ENCODE measurements at places on chromosomes 2 and 18. TPM values are rescaled to one million over a fixed set of nuclear protein-coding genes. Genes with fewer than 3 reads are reported as not detected.

DNA sequence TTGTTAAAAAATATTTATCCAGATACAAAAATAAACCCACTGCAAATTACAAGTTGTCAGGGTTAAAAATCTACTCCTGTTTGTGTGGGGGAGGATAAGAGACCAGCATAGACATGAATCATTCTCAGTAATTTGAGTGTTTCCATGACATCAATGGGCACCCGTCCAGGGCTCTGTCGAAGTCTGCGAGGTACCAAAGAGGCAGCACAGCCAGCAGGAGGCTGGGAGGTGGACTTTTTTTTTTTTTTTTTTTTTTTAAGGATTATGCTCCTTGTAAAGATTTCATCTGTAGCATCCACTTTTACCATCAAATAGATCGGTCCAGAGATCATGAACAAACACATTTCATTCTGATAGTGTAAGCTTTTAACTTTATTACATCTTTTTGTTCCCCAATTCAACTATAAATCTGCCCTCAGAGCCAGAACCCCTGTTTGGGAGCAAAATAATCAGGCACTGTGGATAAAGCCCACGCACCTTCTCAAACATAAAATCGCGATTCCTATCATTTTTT is 182.0 kb downstream of the TCF4 start:
- no peak for DNase-seq
- no peaks in the 10 kb centered on the region for H3K36me3 ChIP-seq
- H3K4me3 ChIP-seq, result no peak overlapping the region
- H3K4me1 ChIP-seq, result no peaks in the 10 kb centered on the region

GRCh38 chr18:25341831-25342230 is 10.1 kb downstream of the ZNF521 start:
- no peak overlapping the region for H3K27ac ChIP-seq
- no peaks in the 10 kb centered on the region for H3K27me3 ChIP-seq
- no peak overlapping the region for H3K4me3 ChIP-seq
- H3K36me3 ChIP-seq, result no peaks in the 10 kb centered on the region

DNA sequence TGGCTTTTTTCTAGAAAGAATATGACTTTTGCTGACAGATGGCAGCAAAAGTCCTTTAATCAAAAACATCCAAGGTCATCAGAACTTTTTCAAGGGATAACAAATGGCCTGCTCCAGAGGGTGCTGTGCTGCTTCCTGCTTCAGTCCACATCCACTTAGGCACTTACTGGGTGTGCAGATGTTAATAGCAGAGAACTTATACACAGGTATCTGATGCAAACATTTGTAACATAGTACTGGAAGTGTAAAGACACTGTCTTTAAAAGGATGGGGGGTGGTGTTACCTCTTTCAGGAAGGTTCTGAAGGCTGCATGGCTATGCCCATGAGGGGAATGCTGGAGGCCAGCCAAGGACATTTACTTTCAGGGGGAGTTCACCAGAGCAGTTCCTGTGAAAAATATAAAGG is 5.5 kb downstream of the HOXD8 start:
- no peak for DNase-seq
- H3K4me1 ChIP-seq, result no peaks in the 10 kb centered on the region
- peaks cover 21% of the 10 kb centered on the region for H3K27me3 ChIP-seq
- no peak overlapping the region for H3K27ac ChIP-seq

DNA sequence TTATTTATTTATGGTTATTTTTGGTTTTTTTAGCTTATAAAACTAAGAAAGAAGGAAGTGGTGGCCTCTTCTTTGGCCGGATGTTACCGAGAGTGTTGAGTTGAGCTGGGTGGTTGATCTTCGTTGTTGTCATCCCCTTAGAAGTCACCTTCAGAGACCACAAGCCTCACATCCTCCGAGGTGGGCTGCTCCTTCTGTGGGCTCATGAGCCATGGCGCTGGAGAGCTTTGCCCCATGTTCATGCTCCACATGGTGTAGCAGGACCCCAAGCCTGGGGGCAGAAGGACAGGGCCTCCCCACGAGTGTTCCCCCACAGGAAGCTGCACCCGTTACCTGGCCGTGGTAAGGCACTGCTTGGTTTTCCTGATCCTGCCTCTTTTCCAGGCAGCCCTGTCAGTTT is 23.4 kb downstream of the SNTG2 start:
- H3K27ac ChIP-seq, result no peak overlapping the region
- H3K4me1 ChIP-seq, result no peaks in the 10 kb centered on the region
- no peak for DNase-seq
- H3K27me3 ChIP-seq, result peaks cover 19% of the 10 kb centered on the region
- H3K4me3 ChIP-seq, result no peak overlapping the region

- H3K4me3 ChIP-seq, result no peak overlapping the region
- H3K27me3 ChIP-seq, result no peaks in the 10 kb centered on the region
- peak; percentile 21 for DNase-seq
- H3K27ac ChIP-seq, result no peak overlapping the region
These were observed 9.1 kb downstream of the PCARE start for GRCh38 chr2:29065068-29065811.

- no peak overlapping the region for H3K27ac ChIP-seq
- no peak for DNase-seq
- no peak overlapping the region for H3K4me3 ChIP-seq
- peaks cover 9% of the 10 kb centered on the region for H3K4me1 ChIP-seq
- H3K27me3 ChIP-seq, result no peaks in the 10 kb centered on the region
These were observed 21.4 kb upstream of the EML4 start for GRCh38 chr2:42147641-42148274.

GRCh38 chr2:241609859-241610793 is 26.8 kb downstream of the THAP4 start:
- H3K27me3 ChIP-seq, result no peaks in the 10 kb centered on the region
- no peaks in the 10 kb centered on the region for H3K4me1 ChIP-seq
- no peak overlapping the region for H3K27ac ChIP-seq
- no peak overlapping the region for H3K4me3 ChIP-seq

- H3K4me1 ChIP-seq, result no peaks in the 10 kb centered on the region
- H3K36me3 ChIP-seq, result no peaks in the 10 kb centered on the region
- no peaks in the 10 kb centered on the region for H3K27me3 ChIP-seq
- peak; percentile 41 for DNase-seq
- no peak overlapping the region for H3K4me3 ChIP-seq
These were observed 316.8 kb upstream of the KCNH7 start for GRCh38 chr2:163155279-163155883.

GRCh38 chr2:180125245-180125962 is 118.3 kb upstream of the CWC22 start:
- H3K36me3 ChIP-seq, result no peaks in the 10 kb centered on the region
- H3K4me3 ChIP-seq, result no peak overlapping the region
- H3K27ac ChIP-seq, result no peak overlapping the region
- peaks cover 11% of the 10 kb centered on the region for H3K4me1 ChIP-seq

DNA sequence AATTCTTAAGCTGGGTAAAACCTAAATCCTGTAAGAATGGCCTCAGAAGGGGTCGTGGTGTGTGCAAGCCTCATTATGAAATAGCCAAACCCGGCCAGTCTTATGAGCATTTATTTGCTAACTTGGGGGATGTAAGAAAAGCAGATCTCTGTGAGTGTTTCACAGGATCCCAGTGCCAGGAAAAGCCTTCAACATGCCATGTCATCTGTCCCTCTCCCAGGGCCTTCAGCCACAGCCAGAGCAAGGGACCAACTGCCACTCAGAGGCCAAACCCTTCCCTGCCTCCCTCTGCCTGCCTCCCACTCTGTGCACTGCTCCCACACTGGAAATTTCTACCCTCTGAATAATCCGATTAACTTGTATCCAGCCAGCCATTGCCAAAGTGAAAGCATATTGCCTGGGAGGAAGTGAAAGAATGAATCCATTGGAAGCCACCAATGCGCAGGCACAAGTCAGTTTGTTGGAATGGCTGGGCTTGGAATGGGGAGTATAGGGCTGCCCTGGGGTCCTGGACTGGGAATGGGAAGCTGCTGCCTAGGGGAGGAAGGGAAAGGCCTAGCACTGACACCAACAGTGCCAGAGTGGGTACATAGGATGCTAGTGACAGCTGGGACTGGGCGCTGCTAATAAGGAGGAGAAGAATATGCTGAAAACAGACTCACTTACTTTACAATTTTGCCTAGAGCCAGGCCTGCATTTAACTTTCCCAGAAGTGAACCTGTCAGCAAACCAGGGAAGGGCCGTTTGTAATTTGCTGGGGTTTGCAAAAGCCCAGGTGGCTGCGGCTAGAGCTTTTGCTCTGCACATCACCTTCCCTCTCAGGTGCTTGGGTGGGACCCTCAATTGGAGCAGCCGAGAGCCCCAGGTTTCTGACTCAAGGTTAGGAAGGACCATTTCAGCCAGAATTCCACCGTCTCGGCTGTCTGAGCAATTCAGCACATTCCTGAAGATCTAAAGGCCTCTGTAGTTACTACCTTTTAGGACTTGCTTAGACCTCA is 146.6 kb upstream of the NCK2 start:
- H3K4me3 ChIP-seq, result no peak overlapping the region
- no peak for DNase-seq
- no peak overlapping the region for H3K27ac ChIP-seq

- H3K27ac ChIP-seq, result no peak overlapping the region
- peaks cover 38% of the 10 kb centered on the region for H3K36me3 ChIP-seq
- no peak overlapping the region for H3K4me3 ChIP-seq
- no peaks in the 10 kb centered on the region for H3K4me1 ChIP-seq
- H3K27me3 ChIP-seq, result no peaks in the 10 kb centered on the region
These were observed 110.9 kb downstream of the ARHGEF33 start for GRCh38 chr2:39000552-39000951.

- H3K4me3 ChIP-seq, result no peak overlapping the region
- H3K36me3 ChIP-seq, result no peaks in the 10 kb centered on the region
- H3K27ac ChIP-seq, result no peak overlapping the region
- no peak for DNase-seq
These were observed 713.6 kb upstream of the POU3F3 start for GRCh38 chr2:104140361-104140760.

GRCh38 chr2:111654829-111655228 is 229.2 kb downstream of the ANAPC1 start:
- no peaks in the 10 kb centered on the region for H3K27me3 ChIP-seq
- peaks cover 12% of the 10 kb centered on the region for H3K4me1 ChIP-seq
- H3K36me3 ChIP-seq, result no peaks in the 10 kb centered on the region
- no peak for DNase-seq

GRCh38 chr2:158750458-158751125 is 44.5 kb upstream of the DAPL1 start:
- no peak for DNase-seq
- no peak overlapping the region for H3K4me3 ChIP-seq
- H3K4me1 ChIP-seq, result no peaks in the 10 kb centered on the region
- no peaks in the 10 kb centered on the region for H3K27me3 ChIP-seq
- H3K27ac ChIP-seq, result no peak overlapping the region

DNA sequence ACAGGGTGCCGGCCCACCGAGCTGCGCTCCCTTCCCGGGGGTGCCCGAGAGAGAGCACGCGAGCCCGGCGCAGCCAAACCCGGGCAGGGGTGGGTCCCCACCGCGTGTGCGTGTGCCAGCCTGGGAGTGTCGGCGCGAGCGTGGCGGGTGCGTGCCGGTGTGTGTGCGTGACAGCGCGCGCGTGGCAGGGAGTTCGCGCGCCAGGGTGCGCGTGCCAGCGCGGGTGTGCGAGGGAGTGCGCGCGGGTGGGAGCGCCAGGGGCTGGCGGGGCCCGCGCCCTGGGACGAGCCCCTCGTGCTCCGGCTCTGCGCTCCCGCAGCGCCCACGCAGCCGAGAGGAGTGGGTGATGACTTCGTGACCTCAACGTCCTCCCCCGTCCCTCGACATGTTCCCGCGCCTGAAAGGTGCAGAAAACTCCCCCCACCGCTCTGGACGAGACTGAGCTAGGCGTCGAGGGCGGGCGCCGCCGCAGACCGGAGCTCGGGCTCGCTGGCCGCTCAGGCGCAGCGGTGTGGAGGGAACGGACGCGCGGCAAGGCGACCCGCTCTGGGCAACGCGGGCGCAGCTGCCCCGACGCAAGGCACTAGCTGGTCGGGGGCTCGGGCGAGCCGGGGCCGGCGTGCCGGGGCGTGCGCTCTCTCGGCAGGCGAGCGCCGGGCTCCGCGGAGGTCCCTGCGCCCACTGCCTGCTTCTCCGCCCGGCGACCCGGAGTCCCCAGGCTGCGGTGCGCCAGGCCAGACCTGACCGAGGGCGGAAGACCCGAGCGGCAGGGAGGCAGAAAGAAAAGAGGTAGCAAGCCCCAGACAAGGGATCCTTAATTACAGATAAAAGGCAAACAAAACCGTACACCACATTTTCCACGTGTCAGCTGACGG is 582.8 kb downstream of the ZEB2 start:
- H3K36me3 ChIP-seq, result no peaks in the 10 kb centered on the region
- DNase-seq, result no peak
- H3K4me3 ChIP-seq, result no peak overlapping the region
- no peaks in the 10 kb centered on the region for H3K4me1 ChIP-seq

GRCh38 chr2:68970566-68971265 is 3.7 kb upstream of the GKN1 start:
- H3K27me3 ChIP-seq, result no peaks in the 10 kb centered on the region
- no peak overlapping the region for H3K4me3 ChIP-seq
- H3K4me1 ChIP-seq, result peaks cover 28% of the 10 kb centered on the region
- H3K27ac ChIP-seq, result peak overlapping the region; percentile 80
- H3K36me3 ChIP-seq, result no peaks in the 10 kb centered on the region

- no peaks in the 10 kb centered on the region for H3K4me1 ChIP-seq
- no peak overlapping the region for H3K4me3 ChIP-seq
- no peak for DNase-seq
These were observed 297.3 kb downstream of the PLCL1 start for GRCh38 chr2:198101688-198102087.

GRCh38 chr2:104474716-104475115 is 379.2 kb upstream of the POU3F3 start:
- H3K4me3 ChIP-seq, result no peak overlapping the region
- no peak for DNase-seq
- no peaks in the 10 kb centered on the region for H3K4me1 ChIP-seq
- no peak overlapping the region for H3K27ac ChIP-seq
- no peaks in the 10 kb centered on the region for H3K36me3 ChIP-seq

DNA sequence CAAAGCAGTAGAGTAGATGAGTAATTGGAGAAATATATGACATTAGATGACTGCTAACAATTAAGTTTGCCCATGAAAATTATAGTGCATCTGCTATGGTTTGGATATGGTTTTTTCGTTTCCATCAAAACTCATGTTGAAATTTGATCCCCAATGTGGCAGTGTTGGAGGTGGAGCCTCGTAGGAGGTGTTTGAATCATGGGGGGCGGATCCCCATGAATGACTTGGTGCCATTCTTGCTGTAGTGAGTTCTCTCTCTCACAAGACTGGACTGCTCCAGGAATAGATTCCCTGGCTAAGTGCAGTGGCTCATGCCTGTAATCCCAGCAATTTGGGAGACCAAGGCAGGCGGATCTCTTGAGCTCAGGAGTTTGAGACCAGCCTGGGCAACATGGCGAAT is 9.7 kb upstream of the CUL3 start:
- H3K27ac ChIP-seq, result no peak overlapping the region
- no peak for DNase-seq
- H3K27me3 ChIP-seq, result no peaks in the 10 kb centered on the region
- no peaks in the 10 kb centered on the region for H3K36me3 ChIP-seq

MEP1B gene
- not detected for total RNA-seq

ZBTB7C gene
- total RNA-seq, result not detected

GALR1 gene
- total RNA-seq, result not detected

LHCGR gene
- not detected for total RNA-seq

IL37 gene
- 1.7 TPM for total RNA-seq

RGPD4 gene
- total RNA-seq, result not detected

ALLC gene
- not detected for total RNA-seq

LAMA1 gene
- not detected for total RNA-seq

SERPINB7 gene
- total RNA-seq, result 4.2 TPM

RTKN gene
- total RNA-seq, result 63.4 TPM

DPP10 gene
- not detected for total RNA-seq

CRYGD gene
- not detected for total RNA-seq

NEB gene
- total RNA-seq, result not detected

Measured in PC-9 (cell line).